Inflammatory macrophage treated with lipopolysaccharide for 4 hours (primary cell): ENCODE measurements at places on chromosomes 3 and 15.

DNA sequence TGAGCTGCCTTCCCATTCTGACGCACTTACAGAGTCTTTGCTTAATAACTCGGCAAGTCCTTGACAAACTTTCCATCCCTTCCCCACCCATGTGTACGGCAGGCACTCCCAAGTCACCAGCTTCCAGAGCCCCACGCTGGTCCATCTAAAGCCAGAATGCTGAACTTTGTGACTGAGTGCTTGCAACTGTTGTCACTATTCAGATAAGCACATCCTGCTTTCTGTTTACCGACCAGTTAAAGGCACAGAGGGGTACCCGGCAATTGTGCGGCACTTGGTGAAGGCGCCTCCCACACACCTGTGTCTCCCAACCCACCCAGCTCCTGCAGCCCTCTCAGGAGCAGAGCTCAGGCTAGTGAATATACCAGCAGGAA, 430.6 kb downstream of the FOXP1 start:
- no peak for DNase-seq

DNA sequence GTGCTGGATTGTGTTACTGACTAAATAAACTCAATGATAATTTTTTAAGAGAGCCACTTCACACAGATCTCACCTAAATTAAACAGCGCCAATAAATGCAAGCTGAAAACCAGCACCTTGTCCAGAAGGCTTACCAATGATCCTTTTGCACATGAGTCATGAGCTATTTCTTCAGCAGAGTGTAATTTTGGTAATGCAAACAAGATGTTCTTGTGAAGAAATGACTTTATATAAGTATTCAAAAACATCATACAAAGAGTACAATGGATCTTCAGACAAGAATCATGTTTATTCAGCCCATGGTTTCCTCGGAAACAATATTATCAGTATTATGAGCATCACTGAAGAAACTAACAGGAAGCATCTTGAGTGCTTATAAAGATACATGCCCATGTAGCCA, 263.8 kb upstream of the UBE2E2 start:
- no peak for DNase-seq

DNA sequence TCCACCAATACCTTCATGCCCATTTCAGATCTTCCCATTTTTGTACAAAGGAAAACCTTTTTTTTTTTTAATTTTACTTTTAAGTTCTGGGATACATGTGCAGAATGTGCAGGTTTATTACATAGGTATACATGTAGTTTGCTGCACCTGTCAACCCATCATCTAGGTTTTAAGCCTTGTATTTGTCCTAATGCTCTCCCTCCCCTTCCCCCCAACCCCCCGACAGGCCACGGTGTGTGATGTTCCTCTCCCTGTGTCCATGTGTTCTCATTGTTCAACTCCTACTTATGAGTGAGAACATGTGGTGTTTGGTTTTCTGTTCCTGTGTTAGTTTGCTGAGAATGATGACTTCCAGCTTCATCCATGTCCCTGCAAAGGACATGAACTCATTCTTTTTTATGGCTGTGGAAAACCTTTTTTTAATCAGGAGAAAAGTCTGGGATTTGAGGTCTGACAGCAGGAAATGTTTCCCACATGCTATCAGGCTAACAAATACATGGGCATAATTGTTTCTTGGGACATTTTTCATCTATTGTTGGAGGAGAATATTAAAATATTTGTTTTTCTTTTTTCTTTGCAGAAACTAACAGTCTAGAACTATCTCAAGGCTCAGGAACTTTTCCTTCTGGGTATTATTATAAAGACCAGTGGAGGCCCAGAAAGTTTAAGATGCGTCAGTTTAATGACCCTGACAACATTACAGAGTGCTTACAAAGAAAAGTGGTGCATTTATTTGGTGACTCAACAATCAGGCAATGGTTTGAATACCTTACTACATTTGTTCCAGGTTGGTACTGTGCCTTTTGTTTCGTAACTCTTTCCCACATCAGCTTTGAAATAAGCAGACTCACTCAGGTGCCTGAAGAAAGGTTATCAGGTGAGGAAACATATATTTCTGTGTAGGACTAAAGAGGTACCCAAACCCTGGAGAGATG, 32.8 kb upstream of the NFKBIZ start:
- no peak for DNase-seq

GRCh38 chr3:179528772-179529171, 34.0 kb upstream of the ACTL6A start:
- DNase-seq = no peak

DNA sequence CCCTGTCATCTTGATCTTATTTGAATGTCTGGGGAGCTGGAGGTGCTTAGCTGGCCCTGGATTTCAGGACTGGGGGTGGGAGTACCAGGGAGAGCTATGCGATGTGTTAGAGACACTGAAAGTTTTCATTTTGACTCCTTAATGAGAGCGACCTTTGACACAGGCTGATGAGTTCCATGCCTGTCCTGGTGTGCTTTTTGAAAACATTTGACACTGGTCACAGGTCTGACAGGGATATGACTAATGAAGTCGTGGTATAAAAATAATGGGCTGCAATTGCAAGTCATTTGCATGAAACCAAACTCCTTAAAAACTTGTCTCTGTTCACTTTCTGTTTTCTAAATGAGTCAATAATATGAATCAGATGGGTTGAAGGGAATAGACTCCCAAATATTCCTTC, 81.9 kb downstream of the MECOM start:
- DNase-seq = no peak

DNA sequence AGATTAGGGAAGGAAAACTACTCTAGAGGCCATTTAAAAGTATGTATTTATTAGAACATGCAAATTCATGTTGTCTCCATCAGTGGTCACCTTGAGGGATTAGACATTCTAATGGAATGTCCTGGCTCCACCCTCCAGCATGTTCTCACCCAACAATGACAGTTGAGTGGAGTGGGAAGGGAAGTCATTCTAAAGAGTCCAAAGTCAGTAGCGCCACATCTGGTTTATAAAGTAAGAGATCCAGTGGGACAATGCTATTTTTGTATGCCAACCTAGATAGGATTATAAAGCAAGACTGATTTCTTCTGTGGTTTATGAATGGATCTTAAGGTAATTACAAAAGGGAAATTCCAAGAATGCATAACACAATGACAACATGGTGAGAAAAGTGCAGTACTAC, 33.3 kb downstream of the SLC24A1 start:
- no peak for DNase-seq

GRCh38 chr15:74725225-74725774, at the start of gene CYP1A1:
CYP1A1 (minus strand) TSS chr15:74725528; CDS start chr15:74723097, 2,431 bp downstream.
- no peak for DNase-seq

- no peak for DNase-seq
Measured at GRCh38 chr3:21794291-21794690, 43.3 kb upstream of the ZNF385D start.

- DNase-seq = no peak
Measured at GRCh38 chr3:186303965-186304364, 58.1 kb downstream of the DGKG start.

GRCh38 chr3:146892041-146892440, 286.9 kb upstream of the PLSCR5 start:
- DNase-seq = no peak

DNA sequence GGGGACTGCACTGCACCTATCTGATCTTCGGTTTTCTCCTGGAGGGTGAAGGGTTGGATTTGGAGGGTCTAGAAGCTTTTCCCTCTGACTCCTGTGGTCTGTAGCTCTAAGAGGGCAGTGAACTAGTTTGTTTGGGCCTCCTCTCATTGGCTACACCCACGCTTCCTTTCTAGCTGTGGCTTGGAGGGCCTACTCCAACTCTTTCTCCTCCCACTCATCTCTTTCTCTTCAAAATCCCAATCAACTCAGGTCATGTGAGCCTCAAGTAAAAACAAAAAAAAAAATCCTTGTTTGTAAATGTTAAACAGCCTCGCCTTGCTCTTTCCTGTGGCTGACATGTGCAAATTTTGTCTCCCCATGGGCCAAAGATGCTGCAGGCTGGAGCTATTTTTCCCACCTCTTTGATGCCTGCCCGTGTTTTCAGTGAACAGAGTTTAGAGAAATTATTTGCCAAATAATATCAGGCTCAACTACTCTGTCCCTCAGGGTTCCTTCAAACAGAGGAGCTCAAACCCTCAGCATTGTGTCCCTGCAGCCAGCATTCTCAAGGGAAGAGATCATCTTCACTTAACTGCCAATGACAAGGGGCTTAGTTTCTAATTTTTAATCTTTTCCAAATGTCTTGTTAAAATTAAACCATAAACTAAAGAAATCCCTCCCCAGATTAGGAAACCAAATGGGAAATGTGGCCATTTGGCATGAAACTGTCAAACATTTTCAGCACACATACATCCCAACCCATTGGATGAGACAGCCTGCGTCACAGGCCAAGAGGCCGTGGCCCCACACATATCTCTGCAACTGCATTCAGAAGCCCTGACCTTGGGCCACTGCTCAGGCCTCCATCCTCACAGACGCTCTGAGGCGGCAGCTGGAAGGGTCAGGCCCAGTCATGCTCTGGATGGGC, 114.8 kb upstream of the THBS1 start:
- DNase-seq = no peak

DNA sequence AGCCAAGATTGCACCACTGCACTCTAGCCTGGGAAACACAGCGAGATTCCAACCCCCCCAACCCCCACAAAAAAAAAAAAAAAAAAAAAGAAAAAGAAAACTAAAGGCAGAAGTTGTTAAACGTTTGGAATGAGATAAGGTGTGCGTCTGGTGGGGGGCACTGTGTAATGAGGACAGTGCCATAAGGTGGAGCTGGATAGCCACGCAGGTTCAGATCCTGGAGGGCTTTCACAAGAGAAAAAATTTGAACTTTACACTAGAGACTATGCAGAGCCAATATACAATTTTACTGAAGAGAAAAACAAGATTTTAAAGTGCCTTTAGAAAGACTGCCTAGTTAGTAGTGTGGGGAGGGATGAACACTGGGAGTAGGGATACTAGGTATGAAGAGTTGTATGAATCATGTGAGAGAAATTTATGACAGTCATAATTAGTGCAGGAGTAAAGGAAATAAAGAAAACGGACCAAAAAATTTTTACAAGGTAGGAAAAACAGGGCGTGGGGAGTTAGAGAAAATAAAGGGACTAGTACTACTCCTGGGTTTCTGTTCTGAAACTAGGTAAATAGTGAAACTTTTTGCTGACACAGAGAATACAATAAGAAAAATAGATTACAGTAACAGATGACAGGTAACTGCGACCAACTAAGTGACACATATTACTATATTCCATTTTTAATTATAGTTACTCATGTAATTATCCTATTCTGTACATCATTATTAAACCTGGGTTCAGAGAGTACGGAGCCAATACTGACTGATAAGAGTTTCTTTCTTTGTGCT, 108.1 kb downstream of the PEAK1 start:
- no peak for DNase-seq
